NCI-H146 (cell line): ENCODE measurements at places on chromosomes 5 and 9.

DNA sequence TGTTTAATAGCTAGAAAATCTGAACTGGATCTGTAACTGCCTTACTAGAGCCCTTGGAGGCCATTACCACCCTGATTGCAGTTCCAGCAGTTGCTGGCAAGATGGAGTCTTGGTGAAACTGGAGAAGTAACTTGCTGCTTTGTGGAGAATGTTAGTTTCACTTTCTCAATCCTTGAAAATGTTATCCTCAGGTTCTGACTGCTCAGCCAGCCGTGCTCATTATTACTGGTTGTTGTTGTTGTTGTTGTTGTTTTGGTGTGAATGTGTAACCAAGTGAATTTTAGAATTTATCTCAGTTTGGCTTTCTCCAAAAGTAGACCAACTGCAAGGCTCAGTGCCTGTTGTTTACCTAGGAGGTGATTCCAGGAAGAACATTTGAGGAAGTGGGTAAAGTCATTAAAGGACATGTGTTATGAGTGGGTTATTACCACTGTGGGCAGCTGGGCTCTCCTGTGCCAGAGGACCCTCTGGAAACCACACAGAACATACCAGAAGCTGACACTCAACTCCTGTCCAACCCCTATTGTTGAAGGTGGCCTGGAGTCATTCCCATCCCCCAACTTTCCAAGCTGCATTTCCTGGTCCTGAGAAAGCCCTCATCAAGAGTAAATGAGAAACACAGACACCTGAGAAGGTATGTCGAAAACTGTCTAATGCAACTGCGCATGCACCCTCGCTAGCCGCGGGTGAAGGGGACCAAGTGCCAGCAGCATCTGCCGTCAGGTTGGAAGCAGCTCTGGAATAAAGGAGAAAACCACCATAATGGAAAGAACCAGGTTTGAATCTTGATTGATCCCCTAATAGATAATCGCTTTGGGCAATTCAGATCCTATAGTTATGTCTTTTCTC lies 111.6 kb downstream of the CMYA5 start:
- DNase-seq, result no peak

DNA sequence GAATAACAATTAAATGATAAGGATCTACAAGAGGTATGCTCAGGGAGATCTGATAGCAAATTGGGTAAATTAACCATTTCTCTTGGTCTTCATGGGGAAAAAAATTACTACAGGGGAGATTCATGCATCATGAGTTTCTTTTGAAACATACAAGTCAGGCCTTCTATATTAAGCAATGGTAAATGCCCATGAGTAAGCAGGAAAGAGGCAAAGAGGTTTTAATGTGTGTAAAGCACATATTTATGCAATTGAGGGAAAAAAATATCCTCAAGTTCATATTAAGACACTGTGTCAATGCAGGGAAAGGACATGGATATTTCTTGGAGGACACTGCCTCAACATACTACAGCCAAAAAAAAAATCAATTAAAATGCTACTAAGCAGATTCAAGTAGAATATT lies 73.4 kb upstream of the NR4A3 start:
- no peak for DNase-seq

DNA sequence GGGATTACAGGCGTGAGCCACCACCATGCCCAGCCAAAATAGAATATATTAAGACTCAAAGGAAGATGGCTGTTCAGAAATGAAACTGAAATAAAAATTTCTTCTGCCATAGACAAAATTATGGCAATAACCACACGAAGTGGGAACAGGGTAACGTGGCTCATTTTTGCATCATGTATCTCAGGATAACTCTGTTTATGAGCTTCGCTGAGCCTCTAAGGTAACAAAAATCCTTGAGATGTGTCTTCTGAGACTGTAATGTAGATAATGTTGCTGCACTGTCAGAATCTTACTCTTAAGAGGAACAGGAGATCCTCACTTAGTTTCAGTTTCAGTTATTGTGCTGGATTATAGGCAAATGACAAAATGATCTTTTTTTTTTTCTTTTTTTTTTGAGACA lies 153.8 kb downstream of the GOLPH3 start:
- no peak for DNase-seq

DNA sequence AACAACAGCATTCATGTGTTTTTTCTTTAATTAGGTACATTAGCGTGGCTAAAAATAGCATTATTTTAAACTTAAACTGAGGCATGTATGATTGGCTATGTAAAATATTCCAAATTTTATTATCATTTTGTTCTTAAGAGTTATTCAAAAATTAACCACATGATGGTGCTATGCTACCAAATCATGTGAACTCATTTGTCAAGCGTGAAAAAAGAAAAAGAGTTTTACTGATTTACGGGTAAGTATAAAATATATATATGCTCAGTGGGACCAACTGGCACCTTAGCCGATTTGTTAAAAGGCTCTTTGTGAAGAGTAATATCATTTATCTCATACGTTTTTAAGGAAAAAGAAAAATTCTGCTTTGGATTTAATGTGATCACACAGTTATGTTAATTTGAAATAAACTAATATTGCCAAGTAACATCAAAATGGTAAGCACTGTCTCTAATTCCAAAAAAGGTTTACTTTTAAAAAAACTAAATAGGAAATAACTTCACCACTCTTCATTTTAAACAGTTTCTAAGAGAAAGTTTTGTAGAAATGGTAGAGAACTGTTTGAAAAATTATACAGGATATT lies 1042.3 kb downstream of the CDH12 start:
- peak; percentile 12 for DNase-seq

GRCh38 chr5:21823076-21823574 lies 1030.0 kb downstream of the CDH12 start:
- DNase-seq, result peak; percentile 11

DNA sequence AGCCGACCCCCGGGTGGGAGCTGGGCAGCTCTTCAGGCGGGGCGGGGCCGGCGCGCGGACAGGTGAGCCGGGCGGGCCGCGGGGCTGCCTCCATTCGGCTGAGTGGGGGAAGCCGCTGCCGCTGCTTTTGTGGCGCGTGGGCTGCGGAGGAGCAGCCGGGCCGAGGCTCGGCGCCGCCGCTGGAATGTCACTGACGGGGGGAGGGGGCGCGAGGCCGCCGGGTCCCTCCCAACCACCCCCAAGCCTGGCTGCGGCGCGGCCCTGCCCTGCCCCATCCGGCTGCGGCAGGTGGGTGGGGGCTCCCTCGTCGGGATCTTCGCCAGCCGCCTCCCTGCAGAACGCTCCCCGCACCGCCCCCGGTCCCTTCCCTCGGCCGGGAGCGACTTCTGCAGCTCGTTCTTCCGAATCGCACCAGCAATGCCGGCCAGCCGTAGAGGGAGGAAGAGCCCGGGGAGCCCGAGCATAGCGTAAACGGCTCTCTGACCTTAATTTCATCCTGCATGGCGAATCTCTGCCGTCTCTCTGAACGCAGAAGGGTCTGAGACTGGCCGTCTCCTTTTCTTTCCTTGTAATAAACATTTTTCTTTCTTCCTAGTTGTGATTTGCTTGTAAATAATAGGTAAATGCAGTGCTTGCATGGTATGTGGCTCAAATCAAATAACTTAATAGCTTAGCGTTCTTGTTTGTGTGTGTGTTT lies 505 bp downstream of the SPTAN1 start:
- DNase-seq, result peak; percentile 75

GRCh38 chr9:134885679-134886412 lies 5.2 kb downstream of the FCN2 start:
- DNase-seq, result no peak

DNA sequence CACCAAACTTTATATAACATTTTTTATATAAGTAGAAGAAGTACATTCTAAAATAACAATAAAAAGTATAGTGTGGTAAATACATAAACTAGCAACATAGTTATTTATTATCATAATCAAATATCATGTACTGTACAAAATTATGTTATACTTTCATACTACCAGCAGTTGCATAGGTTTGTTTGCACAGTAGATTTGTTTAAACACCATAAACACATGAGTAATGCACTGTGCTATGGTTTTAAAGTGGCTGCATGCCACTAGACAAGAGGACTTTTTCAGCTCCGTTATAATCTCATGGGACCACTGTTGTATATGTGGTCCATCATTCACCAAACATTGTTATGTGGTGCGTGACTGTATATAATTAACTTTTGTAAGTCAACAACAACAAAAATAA lies 137.6 kb downstream of the DRD1 start:
- no peak for DNase-seq

DNA sequence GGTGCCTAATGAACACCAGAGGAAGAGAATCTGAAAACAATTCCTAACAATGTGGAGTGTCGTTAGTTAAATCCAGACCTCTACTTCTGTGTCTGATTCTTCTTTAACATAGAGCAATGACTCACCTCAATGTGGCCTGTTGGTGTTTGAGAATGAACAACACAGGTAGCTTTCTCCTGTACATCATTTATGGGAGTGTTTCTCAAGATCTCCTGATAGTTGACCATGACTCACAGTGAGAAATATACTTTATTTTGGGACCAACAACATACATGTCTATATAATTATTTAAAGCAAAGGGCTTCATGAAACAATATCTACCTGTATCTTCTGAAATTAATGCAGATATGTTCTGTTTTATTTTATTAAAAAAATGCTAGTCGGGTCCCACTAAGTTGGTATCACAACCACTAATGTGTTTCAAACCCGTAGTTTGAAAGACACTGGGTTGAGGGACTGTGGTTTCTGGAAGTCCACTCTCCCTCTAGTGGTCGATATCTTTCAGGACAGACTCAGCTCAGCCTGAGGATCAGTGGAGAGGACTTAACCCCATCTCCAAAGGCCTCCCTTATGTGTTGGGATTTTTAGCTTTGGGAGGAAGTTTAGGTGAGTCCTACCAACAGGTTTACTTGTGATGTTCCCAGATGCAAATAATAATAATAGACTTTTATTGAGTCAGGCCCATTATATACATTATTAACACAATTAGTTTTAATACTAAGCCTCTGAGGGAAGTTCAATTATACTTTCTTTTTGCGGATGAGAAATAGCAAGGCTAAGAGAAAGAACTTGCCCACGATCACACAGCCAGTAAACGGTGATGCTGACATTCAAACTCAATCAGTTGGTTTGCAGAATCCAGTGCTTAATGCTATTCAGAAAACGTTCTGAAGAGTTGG lies 70.0 kb upstream of the KLF9 start:
- DNase-seq, result peak; percentile 15

DNA sequence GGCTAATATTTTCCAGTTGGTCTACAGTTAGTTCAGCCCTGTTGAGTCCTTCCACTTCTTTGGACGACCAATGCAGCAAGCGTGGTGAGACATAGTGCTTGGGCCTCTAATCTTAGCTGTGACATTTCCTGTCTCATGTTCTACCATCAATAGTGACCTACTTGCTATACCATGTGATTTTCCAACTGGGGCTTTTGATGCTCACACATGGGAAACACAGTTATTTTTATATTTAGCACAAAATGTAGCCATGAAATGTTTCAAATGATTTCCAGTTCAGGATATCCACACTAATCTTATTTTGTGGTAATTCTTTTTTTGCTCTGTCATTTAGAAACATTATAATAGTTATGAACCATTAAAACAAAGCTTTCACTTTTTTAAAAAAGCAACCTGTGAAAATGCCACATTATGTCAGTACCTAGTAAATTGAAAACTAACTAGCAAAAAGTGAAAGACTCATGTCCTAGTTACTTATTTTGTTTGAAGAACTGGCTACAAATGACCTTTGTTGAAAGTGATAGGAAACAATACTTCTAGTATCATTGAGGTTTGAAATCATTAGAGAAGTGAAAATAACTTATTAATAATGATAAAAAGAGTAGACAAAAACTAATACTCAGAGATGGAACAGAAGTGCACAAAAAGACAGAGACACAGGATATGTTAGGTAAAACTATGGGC lies 18.3 kb downstream of the MARCHF3 start:
- no peak for DNase-seq

DNA sequence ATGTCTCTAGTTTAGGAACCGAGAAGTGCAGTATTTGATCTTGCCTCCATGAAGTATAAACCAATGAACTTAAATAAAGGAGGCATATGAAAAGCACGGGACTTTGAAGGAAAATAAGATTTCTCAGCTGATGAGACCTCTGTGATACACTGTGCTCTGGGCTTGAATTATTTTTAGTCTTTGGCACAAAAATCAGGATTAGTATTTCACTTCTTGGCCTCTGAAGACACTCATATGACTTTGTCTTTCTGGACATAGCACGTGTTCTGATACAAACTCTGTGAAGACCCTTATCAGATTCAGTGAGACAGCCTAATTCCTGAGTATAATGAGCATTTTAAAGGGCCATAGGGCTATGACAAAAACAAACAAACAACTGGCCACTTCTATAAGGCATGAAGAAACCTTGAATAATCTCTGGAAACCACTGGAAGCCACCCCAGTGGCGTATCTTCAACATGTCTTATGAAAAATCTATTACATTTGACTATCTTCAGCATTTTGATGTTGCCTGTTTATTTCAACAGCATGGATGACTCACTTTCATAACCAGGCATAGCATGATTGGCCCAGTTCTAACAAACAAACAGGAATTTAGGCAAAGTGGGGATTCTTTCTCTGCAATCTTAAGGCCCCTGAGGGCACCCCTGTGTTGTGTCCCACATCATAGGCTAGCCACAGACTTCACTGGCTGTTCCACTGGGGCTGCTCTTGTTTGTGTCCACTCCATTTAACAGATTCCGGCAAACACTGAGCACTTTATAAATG lies 90.3 kb upstream of the ZNF462 start:
- no peak for DNase-seq

- DNase-seq, result no peak
These were observed 102.9 kb downstream of the ZFAND5 start for GRCh38 chr9:72262063-72262462.

- no peak for DNase-seq
These were observed 6.9 kb downstream of the ARHGAP26 start for GRCh38 chr5:142777099-142777498.

- DNase-seq, result no peak
These were observed 12.9 kb downstream of the TCF7 start for GRCh38 chr5:134127376-134127861.
